MM.1S (cell line): ENCODE measurements at places on chromosomes 5 and 9.

DNA sequence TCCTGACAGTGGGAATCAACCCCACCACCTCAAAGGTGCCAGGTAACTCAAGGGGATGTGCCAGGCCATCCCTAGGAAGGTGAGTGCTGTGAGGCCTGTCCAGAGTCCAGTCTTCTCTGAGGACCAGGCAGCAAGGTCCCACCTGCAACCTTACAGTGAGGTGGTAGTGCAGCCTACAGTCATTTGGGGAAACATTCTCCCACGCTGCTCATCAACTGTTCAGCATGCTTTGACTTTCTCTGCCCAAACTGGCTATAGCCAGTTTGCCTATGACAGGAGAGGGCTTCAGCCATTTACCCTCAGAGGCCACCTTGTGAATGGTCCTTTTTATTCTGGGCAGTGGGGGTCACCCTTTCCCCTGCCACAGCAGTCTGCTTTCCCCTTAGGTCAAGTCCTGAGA lies 81.9 kb downstream of the ATPSCKMT start:
- no peak for DNase-seq

DNA sequence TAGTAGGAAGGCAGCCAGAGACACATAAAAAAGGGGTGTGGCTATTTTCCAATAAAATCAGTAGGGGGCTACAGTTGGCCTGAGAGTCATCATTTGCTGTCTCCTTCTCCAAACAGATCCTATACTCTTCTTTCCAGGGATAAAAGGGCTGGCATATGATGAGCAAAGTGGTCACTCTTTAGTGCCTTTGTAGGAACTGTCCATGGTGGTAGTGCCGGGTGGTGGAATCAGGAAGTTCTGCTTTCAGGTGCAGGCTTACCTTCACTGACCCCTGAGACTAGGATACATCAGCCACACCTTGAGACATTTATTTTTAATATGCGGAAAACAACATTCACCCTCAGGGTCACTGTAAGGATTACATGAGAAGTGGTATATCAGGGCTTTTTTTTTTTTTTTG lies 80.8 kb downstream of the ASTN2 start:
- DNase-seq = no peak

DNA sequence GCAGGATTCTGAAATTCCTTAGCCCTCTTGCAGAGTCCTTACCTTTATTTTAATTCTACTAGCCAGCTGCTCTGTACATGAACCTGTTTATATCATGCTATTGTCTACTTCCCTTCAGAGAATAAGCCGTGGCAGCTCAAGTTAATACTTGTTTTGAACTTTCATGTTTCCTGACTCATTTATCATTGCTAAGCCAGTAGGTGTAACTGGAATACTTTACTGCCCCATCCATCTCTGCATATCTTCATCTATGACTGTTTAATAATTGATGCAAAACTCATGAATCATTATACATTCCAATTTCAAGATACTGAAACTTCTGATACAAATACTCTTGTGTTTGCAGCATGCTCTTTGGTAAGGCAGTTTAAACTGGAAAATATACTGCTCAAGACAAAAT lies 174.7 kb downstream of the PPP2R2B start:
- DNase-seq = no peak

DNA sequence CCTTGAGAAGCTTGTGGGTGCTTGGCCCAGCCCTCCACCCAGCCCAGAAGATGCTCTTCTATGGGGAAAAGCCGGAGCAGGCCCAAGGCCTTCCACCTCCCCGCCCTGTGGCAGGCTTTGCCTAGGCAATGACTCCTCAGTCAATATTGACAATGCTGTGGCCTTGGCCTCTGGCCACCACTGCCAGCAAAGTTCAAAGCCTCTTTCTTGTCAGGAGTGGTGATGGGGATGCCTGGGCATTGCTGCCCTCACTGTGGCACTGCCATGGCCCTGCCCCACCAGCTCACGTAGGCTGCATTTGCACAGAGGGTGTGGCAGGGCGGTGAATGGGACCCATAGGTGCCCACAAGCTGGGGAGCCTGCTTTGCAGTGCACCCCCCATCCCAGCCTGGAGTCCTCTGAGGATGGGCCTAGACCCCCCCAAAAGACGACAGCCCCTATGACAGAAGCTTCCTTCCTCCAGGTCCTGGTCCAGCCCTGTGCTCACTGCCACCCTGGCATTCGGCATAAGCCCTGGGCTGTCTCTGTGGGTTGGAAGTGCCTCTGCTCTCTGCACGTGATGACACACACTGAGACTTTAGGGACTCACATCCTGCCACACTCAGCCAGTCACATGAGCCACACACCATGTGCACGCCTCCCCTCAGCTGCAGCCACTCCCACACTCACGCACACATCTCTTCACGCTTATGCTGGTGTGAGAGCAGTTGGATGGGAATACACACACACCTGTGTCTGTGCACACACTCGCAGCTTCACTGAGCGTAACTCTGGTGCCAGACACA lies 31.1 kb downstream of the MORN5 start:
- DNase-seq = no peak
